Activated CD4-positive, alpha-beta T cell treated with anti-CD3 and anti-CD28 coated beads, Interleukin-2, amount 50 U/mL, for 4 hours (primary cell): ENCODE measurements at places on chromosomes 2 and 18.

DNA sequence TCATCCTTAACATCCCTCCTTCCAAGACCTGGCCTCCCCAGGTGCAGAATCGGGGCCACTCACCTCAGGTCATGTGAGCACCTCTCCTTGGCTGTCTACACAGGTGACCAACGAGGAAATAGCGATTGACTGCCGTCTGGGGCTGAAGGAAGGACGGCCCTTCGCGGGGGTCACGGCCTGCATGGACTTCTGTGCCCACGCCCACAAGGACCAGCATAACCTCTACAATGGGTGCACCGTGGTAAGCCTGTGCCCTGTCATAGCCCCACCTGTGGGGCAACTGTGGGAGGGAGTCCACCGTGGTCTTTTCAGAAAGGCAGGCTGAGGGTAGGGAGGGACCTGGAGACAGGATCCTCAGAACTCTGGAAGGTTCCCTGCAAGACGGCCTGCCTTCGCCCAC lies 54.3 kb downstream of the BOLA3 start:
- no peak for DNase-seq

GRCh38 chr18:76252880-76253279 lies 242.2 kb downstream of the ZNF516 start:
- no peak for DNase-seq

DNA sequence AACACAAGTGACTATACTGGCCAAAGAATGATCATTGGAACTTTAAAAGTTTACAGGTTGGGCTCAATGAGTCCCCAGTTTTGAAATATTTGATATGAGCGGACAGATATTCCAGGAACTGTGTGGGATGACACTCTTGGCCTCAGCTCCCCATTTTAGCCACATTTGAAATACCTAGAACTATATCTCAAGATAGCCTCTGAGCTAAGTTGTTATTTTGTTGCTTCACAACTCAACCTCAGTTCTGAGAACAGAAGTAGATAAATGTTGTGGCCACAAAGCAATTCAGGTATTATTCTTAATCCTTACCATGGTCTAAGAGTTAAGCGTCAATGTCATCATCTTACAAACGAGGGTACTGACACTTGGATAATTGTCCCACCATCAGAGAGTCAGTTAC lies 172.2 kb upstream of the SETBP1 start:
- no peak for DNase-seq

GRCh38 chr2:26654061-26654340 lies 12.8 kb upstream of the CIB4 start:
- DNase-seq: no peak

- DNase-seq: no peak
Observed at GRCh38 chr2:144366825-144367429, 153.0 kb downstream of the ZEB2 start.

DNA sequence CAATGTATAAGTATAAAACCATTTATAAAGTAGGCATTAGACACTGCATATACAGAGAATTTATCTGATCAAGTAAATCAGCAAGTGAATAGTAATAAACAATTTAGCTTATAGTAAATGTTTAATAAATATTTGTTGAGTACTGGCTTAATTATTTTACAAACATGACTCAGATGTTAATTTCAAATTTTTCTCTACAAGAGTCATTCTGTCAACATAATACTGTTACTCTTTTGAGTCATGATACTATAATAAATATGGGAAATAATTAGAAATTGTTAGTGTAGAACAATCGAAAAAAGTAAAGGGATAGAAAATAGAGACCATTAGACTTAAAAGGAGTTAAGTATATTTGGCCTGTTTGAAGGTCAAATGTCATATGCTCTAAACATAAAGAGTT lies 133.6 kb upstream of the MC4R start:
- no peak for DNase-seq

GRCh38 chr2:69789175-69789721 lies 40.2 kb upstream of the GMCL1 start:
- DNase-seq: no peak

GRCh38 chr18:63236406-63236805 lies 83.2 kb downstream of the BCL2 start:
- DNase-seq: no peak

DNA sequence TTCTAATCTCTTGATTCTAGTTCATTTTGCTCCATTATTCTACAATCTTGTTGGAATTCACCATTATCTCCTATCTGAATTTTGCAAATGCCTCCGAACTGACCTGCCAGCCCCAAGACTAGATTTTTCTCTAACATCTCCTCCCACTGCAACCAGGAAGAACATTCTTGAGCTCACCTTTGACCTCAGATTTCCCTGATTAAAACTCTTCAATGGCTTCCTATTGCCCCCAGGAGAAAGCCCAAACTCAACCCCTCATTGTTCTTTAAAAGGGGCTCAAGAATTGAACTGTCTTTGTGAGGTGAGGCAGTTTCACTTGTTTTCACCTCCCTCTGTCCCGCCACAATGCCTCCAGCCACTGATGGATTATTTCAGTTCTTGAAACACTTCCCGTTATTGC lies 784.6 kb upstream of the ZEB2 start:
- DNase-seq: no peak

GRCh38 chr2:67658820-67659219 lies 261.7 kb downstream of the ETAA1 start:
- no peak for DNase-seq

DNA sequence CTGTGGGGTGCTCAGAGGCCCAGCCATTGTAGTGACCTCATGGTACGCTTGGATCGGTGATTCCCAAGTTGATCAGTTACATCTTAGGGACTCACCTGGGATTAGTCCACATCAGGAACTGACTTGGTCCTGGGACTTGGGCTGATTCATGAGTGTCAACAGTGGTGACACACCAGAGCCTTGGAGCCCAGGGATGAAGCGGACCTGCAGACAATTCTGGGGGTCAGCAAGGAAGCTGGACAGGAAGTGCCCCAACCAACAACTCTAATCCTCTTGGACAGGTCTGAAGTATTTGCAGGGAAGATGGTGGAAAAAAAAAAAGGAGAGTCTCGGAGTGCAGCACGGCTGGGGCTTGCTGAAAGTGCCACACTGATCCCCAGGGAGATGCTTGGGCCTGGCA lies 288.6 kb downstream of the PHLPP1 start:
- DNase-seq: no peak

GRCh38 chr2:33678436-33678835 lies 79.3 kb upstream of the FAM98A start:
- no peak for DNase-seq

DNA sequence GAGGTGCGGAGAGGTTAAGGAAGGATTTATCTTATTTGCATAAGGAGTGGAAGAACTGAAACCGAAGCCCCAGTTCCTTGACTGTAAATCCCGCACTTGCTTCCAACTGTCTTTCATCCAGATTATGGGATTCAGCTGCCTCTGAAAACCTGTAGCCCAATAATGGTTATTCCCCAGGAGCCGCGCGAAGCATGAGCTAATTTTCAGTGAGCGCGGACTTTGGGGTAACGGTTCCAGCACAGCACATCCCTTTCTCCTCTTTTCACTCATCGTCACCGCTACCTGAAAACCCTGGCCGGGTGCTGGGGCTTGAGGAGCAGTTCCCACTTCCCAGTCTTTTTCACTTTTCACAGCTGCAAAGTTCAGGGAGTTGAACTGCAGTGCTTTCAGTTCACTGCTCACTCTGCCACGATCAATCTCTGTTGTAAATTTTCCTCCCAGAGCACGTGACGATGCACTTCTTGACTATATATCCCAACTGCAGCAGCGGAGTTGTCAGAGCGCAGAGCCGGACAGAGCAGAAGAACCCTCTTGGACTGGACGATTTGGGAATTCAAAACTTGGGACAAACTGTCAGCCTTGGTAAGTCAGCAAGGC lies at the start of gene KCNE4:
Gene KCNE4 (plus strand): TSS at position 498 of the 597 bp plus-strand sequence. CDS start 641 bp downstream, outside the sequence.
- DNase-seq: no peak

DNA sequence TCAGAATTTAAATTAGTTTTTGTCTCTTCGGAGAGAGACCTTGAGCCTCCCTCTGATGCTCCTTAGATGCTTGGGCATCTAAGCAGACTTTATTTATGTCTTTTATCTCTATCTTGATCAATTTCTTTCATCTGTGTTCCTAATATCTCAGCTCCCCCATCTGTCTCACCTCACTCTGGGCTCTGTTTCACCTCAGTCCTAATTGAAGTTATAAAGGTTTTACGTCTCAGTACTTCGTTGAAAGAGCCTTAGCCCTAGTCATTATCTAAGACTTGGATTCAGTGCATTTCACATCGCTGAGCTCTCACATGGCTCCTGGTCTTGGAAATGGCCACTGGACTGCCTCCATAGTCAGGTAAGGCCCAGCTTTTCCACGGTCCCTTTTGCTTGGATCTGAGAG lies 13.8 kb upstream of the CTLA4 start:
- DNase-seq: no peak

DNA sequence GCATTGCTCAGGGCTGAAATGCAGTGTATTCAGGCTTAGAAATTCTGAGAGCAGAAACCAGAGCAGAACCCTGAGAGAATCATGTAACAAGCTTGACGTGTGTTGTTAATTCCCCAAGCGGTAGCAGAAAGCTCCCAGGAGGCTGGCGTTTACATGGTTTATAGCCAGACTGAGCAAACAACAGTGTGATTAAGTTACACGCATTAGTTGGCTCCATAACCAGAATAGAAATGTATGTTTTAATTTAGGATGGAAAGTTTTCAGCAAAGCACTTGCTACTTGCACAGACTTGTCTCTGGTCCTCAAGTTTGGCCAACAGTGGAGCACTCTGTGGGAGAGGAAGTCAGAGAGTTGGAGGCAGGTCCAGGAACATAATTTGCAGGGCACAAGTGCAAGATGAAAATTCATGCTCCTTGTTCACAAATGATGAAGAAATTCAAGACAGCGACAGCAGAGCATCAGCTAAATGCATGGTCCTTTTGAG lies 69.3 kb downstream of the MAPK4 start:
- DNase-seq: no peak

GRCh38 chr2:214995409-214995808 lies 143.0 kb downstream of the ABCA12 start:
- no peak for DNase-seq

DNA sequence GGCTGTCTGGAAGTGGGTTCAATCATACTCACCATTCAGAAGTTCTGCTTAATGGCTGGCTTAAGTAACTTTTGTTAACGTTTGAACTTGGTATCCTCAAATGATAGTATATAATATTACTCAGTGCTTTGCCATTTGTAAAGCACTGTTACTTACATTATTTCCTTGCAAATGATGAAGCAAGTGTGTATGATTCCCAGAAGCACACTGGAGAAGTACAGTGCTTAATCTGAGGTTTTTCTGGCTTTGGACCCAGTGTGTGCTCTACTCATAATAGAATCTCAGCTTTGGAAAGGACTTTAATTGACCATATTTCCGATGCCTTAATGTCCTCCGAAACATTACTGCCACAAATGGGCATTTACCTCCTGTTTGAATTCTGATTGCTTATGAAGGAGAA lies 63.3 kb downstream of the MAP3K20 start:
- no peak for DNase-seq

DNA sequence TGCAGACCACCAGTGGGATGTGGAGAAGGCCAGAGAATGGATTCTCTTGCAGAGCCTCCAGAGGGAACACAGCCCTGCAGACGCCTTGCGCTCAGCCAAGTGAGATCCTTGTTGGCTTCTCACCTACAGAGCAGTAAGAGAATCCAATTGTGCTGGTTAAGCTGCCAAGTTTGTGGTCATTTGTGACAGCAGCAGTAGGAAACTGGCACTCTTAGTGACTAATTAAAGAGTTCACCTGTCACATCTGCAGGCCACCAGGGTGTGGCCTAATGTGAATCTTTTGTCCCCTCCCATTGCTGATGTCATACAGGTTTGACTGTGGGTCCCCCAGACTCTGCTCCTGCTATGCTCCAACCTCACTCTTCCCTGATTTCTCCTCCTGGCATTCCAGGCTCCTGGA lies 235.9 kb downstream of the TFCP2L1 start:
- no peak for DNase-seq

- no peak for DNase-seq
Observed at GRCh38 chr2:145146691-145147090, 626.8 kb upstream of the ZEB2 start.

DNA sequence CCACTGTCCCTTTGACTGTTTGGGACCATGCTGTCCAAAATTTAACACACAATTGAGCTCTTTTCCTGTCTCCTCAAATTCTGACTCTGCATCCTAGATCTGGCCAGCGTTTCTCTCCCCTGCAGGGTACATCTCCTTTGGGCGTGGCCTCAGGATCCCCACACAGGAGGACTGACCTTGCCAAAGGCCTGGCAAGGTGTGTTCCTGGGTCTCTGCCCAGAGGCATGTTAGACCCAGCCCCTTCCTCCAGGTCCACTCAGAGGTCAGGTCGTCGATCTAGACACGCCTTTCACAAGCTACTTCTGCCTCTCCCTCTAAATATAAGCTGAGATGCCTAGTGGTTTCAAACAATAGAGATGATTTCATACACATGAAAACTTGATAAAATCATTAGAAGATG lies 45.4 kb upstream of the SMIM21 start:
- no peak for DNase-seq

- DNase-seq: no peak
Observed at GRCh38 chr2:215796140-215796855, 217.1 kb downstream of the MREG start.

DNA sequence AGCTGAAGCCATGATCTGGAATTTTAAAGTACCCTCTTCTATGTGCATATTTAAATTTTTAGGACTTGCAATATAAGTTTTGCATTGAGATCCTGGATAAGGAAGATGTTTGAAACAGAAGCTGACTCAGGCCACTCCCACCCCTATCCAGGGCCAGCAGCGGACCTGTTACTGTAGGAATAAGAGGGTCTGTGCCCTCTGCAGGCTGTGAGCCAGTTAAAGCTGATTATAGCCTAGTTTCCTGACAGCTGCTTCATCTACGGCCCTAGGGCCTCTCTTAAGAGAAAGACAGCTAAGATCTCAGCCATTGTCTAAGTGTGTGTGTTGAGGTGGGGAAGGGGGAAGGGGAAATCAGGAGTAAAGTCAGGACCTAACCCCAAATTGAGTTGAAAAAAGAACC lies 234.0 kb downstream of the HAUS1 start:
- no peak for DNase-seq

- no peak for DNase-seq
Observed at GRCh38 chr2:224142397-224143312, 103.6 kb upstream of the SERPINE2 start.

DNA sequence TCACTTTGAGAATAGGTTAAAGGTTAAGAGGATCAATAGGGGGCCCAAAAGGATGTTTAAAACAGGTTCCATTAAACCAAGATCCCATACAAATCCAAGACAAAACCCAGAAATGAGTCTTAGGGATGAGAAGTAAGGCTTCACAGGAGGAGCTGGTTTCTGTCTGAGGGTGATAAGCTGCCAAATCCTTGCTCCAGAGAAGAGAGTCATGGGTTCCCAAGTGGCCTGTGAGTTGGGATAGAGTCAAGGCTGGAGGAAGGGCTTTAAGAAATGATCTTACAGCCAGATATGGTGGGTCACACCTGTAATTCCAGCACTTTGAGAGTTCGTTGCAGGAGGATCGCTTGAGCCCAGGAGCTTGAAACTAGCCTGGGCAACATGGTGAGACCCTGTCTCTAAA lies 40.2 kb upstream of the LCLAT1 start:
- no peak for DNase-seq

GRCh38 chr2:25445464-25445863 lies 103.7 kb upstream of the DNMT3A start:
- DNase-seq: no peak

- no peak for DNase-seq
Observed at GRCh38 chr2:226611944-226612318, 187.7 kb downstream of the IRS1 start.

- DNase-seq: no peak
Observed at GRCh38 chr2:11766016-11766415, 19.6 kb downstream of the LPIN1 start.

- DNase-seq: no peak
Observed at GRCh38 chr2:71925268-71926088, 222.2 kb downstream of the CYP26B1 start.
